DMS 273 treated with DMSO at 0.1 percent for 48 hours (cell line): ENCODE measurements at places on chromosomes 5 and 9.

GRCh38 chr5:132800545-132800944, 12.6 kb upstream of the SOWAHA start:
- no peak for DNase-seq

DNA sequence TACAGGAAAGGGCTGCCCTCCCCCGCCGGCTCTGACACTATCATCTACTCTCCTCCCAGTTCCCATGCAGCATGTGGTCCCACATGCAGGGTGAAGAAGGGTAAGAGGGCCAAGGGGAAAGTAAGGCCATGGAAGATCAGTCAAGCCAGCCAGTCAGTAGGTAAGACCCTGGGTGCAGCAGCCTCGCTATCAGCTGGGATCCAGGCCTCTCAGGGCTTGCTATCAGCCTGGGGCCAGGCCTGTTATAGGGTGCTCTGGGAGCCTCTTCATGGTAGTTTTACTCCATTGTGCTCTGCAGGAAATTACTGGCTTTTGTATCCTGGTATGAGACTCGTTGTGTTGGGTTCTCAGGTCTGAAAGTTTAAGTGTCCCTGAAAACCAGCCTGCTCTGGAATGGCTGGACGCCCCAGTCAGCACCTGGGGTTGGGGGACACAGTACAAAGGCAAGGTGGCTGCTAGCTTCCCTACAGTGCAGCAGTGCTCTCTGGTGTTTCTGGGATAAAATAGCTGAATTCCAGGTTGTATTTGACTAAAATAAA, 21.4 kb downstream of the SLC22A4 start:
- no peak for DNase-seq

DNA sequence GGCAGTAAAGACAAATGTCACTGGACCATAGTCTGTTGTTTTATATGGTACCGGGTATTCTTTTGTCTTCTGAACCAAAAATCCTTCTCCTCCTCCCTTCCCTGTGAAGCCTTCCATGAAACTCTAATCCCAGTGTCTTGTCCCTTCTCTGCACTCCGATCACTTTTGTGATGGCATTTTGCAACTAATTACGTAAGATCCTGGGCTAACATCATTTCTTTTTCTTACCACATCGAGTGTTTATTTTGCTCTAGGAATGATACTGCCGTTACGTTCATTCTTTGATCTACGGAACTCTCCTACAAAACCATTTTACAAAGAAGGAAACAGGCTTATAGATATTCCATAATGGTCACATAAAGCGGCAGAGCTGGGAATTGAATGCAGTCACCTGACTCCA, 33.7 kb downstream of the SNX18 start:
- DNase-seq: no peak

GRCh38 chr9:127753148-127753547, 18.1 kb upstream of the TOR2A start:
- DNase-seq: no peak

DNA sequence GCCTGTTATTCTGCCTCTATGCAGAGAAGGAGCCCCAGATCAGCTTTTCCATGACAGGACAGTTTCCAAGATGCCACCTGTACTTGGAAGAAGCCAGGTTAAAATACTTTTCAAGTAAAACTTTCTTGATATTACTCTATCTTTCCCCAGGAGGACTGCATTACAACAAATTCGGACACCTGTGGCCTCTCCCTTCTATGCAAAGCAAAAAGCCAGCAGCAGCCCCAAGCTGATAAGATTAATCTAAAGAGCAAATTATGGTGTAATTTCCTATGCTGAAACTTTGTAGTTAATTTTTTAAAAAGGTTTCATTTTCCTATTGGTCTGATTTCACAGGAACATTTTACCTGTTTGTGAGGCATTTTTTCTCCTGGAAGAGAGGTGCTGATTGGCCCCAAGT, 301 bp upstream of the IL4 start:
- no peak for DNase-seq

GRCh38 chr5:14685757-14686156, 21.2 kb downstream of the OTULIN start:
- peak; percentile 64 for DNase-seq

- peak; percentile 45 for DNase-seq
Observed at GRCh38 chr5:92641031-92641962, 939.7 kb downstream of the NR2F1-AS1 start.

- no peak for DNase-seq
Observed at GRCh38 chr9:79565245-79565644, 6.5 kb upstream of the TLE4 start.

DNA sequence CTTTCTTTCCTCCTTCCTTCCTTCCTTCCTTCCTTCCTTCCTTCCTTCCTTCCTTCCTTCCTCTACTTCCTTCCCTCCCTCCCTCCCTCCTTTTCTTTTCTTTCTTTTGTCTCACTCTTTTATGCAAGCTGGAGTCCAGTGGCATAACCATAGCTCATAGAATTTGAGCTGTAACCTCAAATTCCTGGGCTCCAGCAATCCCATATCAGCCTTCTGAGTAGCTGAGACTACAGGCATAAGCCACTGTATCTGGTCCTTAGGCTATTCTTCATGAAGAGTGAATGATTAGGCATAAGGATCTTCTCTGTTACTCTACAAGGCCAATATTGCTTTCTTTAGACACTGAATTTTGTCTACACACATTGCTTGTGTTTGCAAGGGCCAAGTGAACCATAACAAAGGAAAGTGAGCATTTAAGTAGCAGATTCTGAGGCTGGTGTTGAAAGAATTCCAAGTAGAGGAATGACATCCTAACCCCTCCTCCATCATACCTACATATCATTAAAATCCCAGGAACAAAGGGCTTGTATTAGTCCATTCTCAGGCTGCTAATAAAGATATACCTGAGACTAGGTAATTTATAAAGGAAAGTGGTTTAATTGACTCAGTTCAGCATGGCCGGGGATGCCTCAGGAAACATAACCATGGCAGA, 293.2 kb downstream of the HCN1 start:
- DNase-seq: no peak

DNA sequence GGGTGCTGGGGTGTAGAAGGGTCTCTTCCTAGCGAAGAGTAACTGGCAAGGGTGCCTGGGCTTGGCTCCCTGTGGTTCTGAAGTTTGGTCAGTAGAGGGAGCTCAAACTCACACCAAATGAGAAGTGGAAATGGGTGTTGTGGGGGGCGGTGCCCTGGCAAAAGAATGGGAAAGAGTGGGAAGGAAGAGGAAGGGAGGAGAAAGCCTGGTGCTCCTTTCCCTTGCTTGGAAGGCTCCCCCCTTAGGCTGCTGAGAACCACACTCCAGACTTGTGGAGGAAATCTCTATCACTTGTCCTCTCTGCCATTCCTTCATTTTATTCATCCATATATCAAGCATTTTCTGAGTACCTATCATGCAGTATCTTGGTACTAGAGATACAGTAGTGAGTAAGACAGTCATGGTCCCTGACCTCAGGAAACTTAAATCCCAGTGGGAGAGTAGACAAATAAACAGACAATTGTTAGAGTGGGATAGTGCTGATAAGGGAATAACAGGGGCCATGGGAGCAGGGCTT, 13.0 kb downstream of the SLC4A9 start:
- peak; percentile 52 for DNase-seq

DNA sequence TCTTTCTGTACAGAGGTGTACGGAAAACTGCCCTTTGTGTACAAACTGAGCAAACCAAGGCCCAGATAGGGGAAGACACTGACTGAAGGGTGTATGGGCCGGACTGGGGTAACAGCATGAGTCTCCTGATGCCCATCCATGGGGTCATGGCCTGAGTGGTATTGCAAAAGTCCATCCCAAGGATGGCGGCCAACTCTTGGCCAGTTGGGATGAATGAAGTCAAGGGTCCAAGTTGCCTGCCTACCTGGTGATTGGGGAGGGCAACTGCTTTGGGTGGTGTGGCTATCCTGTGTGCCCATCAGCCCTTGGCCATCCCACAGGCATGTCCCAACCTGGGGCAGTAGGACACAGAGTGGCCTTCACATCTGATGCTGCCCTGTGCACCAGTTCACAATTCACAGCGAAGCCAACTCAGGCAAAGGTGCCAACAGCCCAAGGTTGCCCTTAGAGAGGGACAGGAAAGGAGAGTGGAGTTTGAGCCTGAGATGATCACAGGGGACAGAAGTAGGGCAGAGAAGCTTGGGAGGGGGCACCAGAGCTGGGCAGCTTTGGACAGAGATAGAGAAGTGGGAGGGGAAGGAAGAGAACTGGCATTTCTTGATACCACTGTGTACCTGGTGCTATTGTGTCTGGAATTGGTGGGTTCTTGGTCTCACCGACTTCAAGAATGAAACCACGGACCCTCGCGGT, 46.6 kb downstream of the COL15A1 start:
- no peak for DNase-seq

DNA sequence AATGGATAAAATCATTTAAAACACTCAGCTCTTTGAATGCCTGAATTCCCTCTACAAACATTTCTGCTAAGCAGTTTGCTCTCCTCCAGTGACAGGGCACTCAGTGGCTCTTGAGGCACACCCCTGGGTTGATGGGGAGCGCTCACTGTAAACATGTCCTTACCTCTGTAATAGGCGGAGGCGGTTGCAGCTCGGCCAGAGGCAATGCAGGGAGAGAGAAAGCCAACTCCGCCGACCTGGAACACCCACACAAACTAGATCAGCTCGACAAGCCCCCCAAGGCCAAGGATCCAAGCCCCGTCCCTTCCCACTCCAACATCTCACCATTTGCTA, 329 bp downstream of the CDC23 start:
- DNase-seq: no peak
